ENCODE measurements at places on chromosomes 5 and 9. TPM values are rescaled to one million over a fixed set of nuclear protein-coding genes. Genes with fewer than 3 reads are reported as not detected.

- DNase-seq = no peak
These were observed 9.7 kb upstream of the MEF2C start for GRCh38 chr5:88892669-88893068.

- no peak for DNase-seq
These were observed 95.0 kb downstream of the MAN2A1 start for GRCh38 chr5:109784687-109785086.

The SPAAR gene
- not detected for total RNA-seq

The ATP6V0E1 gene
- total RNA-seq = 142 TPM

The TRPM3 gene
- 1.6 TPM for total RNA-seq

DNA sequence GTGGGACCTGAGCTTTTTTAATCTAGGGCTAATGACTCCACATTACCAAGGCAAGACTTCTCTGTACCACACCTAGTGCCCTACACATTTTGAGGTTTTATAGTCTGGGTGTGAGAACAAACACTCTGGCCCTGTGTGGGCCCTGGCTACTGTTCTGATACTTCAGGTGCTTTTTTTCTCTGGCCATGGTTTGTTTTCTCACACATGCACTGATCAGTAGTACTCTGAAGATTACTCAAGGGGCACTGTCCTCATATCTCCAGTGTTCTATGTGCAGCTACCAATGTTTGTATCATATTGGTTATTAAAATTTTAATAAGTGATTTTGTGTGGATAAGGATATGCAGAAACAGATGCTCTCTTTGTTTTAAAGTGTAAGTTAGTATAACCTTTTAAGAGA, 5.9 kb upstream of the C9orf40 start:
- no peak for DNase-seq

The CHSY3 gene
- total RNA-seq = 0.84 TPM

The HDAC3 gene
- total RNA-seq = 103 TPM

The PCA3 gene
- 0.31 TPM for total RNA-seq

The FOXI1 gene
- total RNA-seq = not detected

GRCh38 chr9:92522983-92523970, 12.5 kb downstream of the ECM2 start:
- no peak for DNase-seq

- DNase-seq = no peak
These were observed 1.1 kb upstream of the IRX1 start for GRCh38 chr5:3594510-3595005.

The MELK gene
- 24.0 TPM for total RNA-seq

DNA sequence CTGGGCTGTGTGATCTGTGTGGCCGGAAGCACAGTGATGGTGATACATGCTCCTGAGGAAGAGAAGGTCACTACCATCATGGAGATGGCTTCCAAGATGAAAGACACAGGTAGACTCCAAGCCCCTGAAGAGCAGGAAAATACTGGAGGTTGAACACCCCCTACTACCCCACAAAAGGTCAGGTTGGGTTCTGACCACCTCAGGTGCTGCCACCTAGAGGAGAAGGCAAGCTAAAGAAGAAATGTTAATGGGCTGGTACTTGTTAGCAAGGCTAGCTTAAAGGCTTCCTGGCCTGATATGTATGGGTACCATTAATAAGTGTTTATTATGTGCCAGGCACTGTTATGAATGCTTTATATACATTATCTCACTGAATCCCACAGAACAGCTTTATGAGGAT, 11.7 kb downstream of the NIPAL4 start:
- DNase-seq = no peak

Data from progenitor cell of endocrine pancreas (in vitro differentiated cells).